Mesenteric fat pad (tissue), 1 donor: ENCODE measurements at places on chromosomes 2 and 18. TPM values are rescaled to one million over a fixed set of nuclear protein-coding genes. Genes with fewer than 3 reads are reported as not detected.

DNA sequence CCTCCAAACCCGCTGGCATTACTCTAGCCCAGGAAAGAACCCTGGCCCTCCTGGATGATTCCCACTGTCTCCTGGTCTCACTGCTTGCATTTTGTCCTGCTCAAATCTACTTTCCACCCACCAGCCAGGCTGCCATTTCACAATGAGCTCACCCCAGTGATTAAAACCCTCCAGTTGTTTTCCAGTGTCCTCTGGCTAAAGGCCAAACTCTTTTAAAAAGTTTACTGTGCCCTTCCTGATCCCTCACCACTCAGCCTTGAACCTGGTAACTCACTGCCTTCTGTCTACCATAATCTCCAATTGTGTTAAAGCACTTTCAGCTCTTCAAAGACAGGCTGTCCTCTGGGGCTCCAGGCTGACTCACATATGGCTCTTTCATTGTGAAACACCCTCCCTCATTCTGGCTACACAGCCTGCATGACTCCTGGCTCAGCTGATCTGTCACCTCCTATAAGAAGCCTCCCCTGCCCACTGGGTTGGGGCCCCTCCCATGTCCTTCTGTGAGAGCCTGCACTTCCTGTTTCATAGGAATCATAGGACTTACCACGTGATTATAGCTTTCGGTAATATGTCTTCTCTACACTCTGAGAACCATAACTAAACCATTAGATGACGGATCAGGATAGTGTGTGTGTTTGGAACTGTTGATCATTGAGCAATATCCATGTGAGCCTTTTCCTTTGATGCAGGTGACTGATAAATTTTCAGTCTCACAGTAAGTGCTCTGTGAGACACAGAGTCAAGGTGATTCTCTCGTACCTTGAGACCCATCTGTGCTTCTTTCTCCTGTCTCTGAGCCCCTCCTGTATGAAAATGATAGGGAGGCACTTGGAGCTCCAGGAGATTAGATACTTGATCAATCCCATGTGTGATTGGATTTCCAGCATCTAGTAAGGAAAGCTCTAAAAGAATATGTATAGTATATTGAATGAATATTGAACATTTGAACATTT, 590.8 kb upstream of the ID2 start:
- no peak for DNase-seq

- no peak for DNase-seq
These were observed 158.8 kb downstream of the DYM start for GRCh38 chr18:49301608-49302007.

GRCh38 chr2:201093573-201093972, 21.8 kb downstream of the NDUFB3 start:
- no peak for DNase-seq

DNA sequence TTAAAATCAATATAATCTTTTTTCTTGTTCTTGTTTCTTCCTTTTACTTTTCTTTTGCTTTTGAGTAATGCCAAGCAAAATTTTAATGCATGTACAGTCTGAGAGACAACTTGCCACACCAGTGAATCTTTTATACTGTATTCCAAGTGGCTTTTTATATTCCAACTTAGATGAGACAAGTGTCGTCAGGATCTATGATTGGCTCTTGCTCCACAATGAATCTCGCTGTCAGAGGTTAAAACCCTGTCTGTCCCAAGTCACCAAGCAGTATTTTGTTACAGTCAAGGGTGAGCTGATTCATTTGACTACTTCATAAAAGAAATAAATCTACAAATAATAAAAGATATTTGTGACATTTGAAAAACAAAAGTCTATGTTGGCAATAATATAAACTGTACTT, at the start of gene MSTN:
TSS of gene MSTN (minus strand) at position 129 of the 400 bp plus-strand sequence. CDS start 133 bp downstream, outside the sequence.
- DNase-seq, result no peak

DNA sequence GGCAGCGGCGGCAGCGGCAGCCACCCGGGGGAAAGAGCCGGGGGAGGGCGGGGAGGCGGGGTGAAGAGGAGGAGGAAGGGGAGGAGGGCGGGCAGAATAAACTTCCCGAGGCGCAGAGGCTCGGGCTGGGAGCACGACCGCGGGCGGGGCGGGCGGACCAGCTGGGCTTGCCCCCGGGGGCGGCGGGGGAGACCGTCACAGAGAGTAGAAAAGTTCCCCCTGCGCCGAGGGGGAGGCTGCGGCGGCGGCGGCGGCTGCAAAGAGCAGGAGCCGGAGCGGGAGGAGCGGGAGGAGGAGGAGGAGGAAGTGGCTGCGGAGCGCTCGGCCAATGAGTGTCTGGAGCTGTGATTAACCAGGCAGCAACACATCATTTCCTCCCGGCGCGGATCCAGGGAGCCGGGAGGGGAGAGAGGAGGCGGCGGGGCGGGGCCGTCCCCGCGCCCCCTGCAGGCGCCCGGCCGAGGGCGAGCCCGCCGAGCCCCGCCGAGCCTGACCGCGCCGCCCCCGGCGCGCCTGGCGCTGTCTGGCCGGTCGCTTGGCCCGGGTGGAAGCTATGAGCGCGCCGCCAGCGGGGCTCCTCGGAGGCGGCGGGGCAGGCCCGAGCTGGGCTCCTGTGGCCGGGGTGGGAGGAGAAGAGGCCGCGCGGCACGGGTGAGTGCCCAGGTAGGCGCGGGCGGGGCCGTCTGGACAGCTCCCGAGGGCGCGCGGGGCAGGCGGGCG, at the start of gene ACVR1:
TSS of gene ACVR1 (minus strand) at position 265 of the 720 bp plus-strand sequence. CDS start 76,837 bp downstream, outside the sequence.
- peak; percentile 97 for DNase-seq

GRCh38 chr2:215583881-215584280, 148.0 kb upstream of the FN1 start:
- DNase-seq, result no peak

Gene WNT6
- total RNA-seq, result 0.90 TPM

Gene CFAP65
- total RNA-seq, result not detected
